ENCODE measurements at places on chromosomes 3 and 15.

GRCh38 chr15:42374810-42375209, 15.5 kb downstream of the CAPN3 start:
- no peak for DNase-seq

DNA sequence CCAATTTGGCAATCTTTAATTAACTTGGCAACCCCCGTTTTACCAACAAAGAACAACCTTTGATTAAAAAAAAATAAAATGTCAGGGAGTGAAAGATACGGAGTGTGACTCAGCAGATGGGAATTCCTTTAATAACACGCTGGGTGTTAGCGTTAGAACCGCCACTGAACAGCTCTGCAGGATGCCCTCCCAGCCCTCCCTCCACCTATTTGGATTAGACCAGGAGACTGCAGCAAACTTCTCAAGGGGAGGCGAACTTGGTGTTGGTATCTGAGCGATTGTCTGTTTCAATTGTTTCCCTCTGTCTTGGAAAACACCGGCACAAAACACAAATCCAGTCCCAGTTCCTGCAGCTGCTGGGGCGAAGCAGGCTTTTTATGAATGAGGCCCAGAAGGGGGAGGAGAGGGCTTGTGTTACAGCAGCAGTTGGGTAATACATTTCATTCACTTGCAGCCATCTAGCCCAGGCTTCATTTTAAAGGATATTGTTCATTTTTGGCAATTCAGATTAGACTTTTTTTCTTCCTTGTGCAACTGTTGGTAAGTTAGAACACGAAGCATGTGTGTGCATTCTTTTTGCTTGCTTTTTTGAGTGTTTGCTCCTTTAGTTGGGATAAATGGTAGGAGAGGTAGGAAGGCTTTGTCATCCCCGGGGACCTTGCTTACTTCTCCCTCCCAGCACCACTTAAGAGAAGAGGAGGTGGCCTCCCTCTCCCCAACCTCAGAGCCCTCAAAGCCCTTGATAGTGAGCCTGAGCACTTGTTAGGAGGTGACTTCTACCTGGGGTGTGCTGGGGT, 152.3 kb downstream of the IGF1R start:
- peak; percentile 96 for DNase-seq

DNA sequence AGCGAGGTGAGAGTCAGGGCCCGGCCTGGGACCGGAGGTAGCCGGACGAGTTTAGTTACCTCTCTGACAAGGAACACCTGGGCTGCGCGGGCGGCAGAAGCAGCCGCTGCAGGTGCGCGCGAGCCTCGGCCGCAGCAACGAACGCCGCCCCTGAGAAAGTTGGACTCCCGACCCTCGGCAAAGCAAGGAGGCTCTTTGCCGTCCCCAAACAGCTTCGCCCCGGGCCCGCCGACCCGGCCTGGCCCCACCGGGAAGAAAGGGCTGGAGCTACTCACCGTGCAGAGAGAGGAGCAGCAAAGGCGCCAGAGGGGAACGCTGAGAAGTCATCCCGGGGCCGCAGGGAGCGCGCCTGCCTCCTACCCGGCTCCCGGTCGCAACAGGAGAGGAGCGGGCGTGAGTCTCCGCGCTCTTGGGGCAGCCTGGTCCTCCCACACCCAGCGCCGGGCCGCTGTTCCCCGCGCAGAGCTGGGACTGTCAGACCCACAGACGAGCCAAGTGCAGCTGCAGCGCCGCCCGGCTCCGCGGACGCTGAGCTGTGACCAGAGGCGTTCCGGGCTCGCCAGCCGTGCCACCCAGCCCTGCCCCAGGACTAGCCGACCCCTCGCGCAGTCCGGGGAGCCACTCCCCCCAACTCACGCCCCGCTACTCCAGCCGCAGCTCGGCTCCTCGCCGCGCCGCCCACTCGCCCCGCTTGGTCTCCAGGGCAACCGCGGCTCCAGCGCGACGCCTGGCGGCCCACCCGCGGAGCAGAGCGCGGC, at the start of gene IGSF11:
TSS of gene IGSF11 (minus strand) at position 591 of the 758 bp plus-strand sequence. CDS start at position 327, 264 bp downstream.
- DNase-seq = peak; percentile 67

- DNase-seq = no peak
Observed at GRCh38 chr3:4426261-4426781, 40.7 kb downstream of the SUMF1 start.

GRCh38 chr3:77685713-77686112, 645.8 kb downstream of the ROBO2 start:
- no peak for DNase-seq

GRCh38 chr3:160583451-160583850, 18.1 kb upstream of the KPNA4 start:
- no peak for DNase-seq

- DNase-seq = no peak
Observed at GRCh38 chr3:146537603-146538002, 6.8 kb downstream of the PLSCR1 start.

DNA sequence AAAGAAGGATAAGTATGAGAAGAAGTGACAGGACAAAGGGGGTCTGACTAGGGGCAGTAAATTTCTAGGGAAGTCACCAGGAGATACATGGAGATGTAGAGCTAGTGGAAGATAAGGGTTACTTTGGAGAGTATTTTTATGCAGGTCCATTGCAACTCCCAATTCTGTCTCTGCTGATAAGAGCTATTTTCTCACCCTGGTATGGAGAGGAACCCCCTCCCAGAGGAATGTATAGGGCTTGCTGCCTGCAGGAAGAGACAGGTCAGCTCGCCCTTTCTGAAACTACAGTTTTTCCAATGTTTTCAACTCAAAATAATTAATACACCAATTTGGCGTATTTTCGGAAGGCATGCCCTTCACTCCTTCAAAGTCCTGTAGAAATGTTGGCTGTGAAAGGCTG, 11.4 kb upstream of the CORO2B start:
- no peak for DNase-seq

GRCh38 chr3:88611826-88612326, 462.1 kb downstream of the C3orf38 start:
- no peak for DNase-seq

GRCh38 chr3:126417981-126418530, 23.3 kb downstream of the CFAP100 start:
- no peak for DNase-seq

DNA sequence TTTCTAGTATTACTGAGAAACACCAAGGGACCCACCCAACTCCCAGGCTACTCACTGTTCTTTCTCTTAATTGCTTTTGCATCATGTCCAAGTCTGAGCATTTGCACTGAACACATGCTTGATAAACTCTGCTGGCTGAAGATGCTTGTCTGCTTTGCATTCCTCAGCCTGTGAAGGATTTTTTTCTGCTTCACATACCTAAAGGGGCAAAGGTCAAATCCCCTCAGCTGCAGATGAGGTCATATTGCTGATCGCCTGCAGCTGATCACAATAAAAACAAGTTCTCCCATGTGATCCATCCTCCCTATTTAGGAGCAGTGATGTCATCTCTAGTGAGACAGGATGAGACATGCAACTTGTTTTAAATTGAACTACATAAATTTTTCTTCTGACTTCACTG, 84.6 kb upstream of the DCBLD2 start:
- peak; percentile 29 for DNase-seq

DNA sequence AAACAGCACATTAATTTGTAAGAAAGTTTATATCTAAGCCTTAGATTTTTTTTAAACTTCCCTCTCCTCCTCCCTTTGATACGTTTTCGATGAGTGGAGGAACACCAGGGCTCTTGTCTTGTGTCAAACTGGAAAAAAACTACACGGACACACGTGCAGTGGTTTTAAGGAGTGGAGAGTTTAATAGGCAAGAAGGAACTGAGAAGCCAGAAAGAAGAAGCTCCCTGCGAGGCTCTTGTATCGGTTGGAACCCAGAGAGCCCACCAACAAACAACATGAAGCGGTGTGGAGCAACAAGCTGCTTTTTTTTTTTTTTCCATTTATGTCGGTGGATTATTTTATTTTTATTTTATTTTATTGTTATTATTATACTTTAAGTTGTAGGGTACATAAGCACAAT, 18.6 kb downstream of the NDUFB4 start:
- DNase-seq = no peak

DNA sequence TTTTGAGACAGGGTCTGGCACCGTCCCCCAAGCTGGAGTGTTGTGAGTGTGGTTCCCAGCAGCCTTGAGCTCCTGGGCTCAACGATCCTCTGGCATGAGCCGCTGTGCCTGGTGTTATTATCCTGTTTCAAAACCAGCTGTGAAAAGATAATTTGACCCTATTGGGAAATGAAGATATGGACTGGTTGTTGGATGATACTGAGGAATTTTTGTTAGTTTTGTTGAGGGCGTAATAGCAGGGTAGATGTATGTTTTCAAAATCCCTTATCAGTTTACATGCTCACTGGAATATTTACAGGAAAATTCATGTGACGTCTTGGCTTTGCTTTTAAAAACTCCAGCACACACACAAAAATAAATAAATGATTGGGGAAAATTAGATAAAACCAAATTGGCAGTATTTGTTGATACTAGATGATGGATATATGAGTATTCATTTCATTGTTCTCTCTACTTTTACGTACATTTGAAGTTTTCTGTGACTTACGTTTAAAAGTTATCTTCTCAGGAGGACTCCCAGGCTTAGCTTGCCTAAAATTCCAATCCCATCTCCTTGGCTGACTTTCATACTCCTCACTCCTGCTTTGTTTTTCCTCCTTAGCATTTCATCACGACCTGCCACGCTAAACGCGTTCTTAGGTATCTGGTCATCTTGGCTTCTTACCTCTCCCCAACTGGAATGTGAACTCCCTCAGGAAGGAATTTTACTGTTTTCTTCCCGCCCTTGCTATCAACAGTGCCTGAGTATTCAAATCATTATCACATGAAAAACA, 56.8 kb upstream of the TFRC start:
- DNase-seq = no peak

DNA sequence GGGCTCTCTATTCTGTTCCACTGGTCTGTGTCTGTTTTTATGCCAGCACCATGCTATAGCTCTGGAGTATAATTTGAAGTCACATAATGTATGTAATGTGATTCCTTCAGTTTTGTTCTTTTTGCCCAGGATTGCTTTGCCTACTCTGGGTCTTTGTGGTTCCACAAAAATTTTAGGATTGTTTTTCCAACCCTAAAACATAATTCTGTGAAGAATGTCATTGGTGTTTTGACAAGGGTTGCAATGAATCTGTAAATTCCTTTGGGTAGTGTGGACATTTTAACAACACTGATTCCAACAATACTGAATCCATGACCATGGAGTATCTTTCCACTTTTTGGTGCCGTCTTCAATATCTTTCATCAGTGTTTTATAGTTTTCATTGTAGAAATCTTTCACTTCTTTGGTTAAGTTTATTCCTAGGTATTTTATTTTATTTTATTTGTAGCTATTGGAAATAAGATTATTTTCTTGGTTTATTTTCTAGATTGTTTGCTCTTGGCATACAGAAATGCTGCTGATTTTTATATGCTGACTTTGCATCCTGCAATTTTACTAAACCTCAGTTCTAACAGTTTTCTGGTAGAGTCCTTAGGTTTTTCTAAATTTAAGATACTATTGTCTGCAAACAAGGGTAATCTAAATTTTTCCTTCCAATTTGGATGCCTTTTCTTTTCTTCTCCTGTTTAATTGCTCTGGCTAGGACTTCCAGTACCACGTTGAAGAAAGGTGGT, 29.7 kb downstream of the TJP1 start:
- DNase-seq = no peak

GRCh38 chr3:134922866-134923265, 127.8 kb downstream of the EPHB1 start:
- DNase-seq = no peak

GRCh38 chr3:129182390-129183185, 1.1 kb downstream of the CNBP start:
- DNase-seq = peak; percentile 28

- no peak for DNase-seq
Observed at GRCh38 chr3:115996420-115997108, 373.3 kb downstream of the GAP43 start.

DNA sequence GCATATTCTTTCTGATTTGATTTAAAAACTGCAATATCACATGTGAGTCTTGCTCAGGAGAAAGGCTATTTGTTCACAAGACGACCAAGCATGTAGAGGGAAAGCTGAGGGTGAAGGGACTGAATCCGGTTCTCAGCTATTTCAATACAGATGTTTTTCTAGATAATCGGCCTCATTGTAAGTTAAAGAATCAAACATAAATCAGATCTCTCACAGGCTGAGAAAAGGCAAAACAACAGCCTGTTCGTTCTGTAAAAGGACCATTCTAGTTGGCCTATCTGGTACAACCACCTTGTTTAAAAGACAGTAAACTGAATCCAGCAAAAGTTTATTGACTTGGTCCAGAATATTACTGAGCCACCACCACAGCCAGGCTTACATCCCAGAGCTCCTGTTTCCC, 1045.7 kb upstream of the CFAP20DC start:
- no peak for DNase-seq
